ENCODE measurements at places on chromosomes 7 and 10.

DNA sequence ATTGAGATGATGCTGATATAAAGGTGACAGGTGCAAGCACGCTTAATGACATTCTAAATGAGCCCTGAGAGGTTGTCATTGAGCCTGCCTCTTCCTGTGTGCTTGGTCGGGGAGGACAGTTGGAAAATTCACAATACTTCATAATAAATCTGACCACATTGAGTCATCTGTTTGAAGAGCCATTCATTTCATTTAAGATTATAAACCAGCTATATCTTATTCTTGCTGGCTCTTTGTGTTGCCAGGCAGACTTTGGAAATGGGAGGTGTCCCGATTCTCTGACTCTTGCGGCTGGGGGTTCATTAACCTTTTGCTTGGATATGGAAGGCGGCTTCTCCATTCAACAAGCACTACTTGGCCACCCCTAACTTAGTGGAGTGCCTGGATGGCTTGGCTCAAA, 198.2 kb downstream of the FANK1 start:
- DNase-seq, result no peak

- DNase-seq, result no peak
These were observed 85.5 kb downstream of the CUL2 start for GRCh38 chr10:35004651-35005050.

- no peak for DNase-seq
These were observed 654.4 kb downstream of the LRMDA start for GRCh38 chr10:76085817-76086167.

- no peak for DNase-seq
These were observed 72.0 kb downstream of the SLC37A3 start for GRCh38 chr7:140326116-140326928.

DNA sequence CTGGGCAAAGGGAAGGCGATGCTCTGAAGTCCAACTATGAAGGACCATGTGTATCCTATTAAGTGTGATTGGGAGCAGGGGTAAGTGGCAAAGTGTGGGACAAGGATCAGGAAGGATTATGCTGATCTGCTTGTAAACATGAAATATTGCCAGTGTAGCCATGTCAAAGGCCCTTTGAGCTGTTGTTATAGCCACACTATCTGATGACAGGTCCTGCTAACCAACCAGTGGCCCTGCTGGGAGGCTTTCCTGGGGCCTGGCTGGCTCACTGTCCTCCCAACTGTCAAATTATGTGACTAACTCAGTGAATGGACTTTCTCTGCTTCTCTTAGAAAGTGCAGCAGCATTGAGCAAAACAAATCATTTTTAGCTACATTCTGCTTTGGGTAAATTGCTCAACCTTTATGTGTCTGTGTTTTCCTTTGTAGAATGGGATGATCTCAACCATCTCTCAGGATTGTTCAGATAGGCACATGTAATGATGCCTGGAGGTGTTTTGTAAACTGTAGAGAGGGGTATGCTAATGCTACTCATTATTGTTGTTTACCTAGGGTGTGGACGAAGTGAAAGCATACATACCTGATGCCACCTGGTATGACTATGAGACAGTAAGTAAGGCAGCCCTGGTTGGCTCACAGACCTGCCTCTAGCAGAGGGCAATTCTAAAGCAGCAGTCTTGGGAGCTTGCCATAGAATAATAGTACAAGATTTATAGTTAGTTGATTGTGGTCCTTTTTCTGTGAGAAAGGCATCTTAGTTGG, 47.4 kb downstream of the MGAM2 start:
- DNase-seq, result no peak

DNA sequence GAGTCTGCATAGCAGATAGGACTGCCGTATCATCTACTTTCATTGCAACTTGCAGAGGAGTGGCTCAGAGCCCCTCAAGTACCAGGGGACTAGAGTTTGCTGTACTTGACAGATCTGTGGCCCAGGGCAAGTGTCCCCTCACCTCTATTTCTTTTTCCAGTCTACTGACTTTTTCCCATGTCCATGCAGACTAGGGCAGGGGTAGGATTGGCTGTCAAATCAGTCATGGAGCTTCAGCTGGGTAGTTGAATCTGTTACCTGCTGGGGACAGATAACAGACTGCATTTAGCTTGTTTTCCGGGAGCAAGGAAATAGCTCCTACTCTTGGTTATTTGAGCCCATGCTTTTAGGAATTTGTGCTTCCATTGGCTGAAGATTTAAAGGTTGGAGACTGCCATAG, 121.0 kb upstream of the CDK13 start:
- DNase-seq, result no peak

- no peak for DNase-seq
These were observed 206.7 kb upstream of the PLXNA4 start for GRCh38 chr7:132782777-132783640.

DNA sequence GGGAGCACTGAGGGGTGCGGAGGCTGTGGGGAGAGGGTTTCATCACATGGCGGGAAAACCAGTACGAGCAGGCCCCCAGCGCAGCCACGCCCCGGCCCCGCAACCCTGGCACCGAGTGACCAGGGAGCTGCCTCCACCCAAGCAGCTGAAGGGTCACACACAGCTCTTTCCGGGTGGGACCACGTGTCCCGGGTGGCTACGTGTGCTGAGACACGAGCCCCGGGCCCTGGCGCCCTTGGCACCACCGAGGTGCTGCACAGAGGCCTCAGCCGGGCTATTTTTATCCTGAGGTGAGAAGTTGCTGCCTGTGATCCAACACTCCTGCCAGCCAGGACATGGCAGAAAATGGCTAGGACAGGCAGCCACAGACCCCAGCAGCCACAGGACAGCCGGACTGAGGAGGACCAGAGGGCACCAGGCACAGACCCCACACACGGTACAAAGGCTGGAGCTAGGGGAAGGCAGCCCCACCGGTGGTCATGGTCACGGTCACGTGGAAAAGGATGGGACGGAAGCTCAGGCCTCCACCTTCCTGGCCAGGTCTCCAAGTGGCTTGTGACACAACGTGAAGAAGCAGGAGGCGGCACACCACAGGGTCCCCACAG, 223.7 kb downstream of the MAD1L1 start:
- no peak for DNase-seq

- DNase-seq, result no peak
These were observed 196.9 kb downstream of the GRID1 start for GRCh38 chr10:86169506-86170254.

DNA sequence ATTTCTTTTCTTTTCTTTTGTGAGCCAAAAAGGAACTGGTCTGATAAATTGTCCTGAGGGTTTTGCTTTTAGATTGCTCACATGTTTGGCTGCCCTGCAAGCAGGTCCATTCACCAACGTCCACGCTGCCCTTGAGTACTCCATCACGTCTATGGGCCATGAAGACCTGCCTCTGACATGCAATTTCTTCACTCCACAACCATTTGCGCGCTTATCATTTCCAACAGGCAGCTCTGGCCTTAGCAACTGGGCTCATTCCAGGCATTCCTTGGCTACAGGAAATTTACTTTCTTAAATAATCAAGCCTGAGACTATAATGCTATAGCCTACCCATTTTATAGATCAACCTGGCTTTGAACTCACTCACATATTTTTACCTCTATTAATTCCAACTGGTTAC, 408.3 kb upstream of the C7orf33 start:
- no peak for DNase-seq

DNA sequence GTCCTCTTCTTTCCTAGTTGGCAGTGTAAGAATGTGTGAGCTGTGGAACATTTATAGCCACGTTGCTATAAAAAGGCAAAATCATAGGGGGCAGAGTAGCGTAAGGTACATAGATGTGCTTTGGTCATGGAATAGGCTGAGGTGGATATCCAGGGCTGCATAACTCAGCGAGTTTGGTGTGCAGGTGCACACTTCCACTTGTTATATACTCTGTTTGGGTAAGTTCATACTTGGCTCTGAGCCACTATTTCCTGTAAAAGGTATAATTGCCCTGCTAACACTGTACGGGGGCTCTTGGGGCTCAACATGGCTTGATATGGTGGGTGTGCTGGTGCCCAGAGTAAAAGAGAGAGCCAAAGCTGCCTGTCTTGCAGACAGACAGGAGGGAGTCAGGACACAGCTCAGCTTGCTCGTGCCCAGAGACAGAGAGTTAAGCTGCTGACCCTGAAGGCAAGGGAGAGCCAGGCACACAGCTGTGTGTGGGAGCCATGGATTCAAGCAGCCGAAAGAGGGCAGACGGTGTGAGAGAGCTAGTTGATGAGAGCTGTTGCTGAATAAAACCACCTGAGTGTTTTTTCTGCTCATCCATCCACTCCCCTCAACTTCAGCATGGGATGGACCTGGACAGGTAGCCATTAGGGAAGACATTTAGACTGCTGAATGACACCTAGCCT, 126.7 kb downstream of the DKK1 start:
- no peak for DNase-seq

- DNase-seq, result no peak
These were observed 291.8 kb upstream of the LYZL1 start for GRCh38 chr10:28996947-28997551.

- DNase-seq, result no peak
These were observed 51.3 kb downstream of the PCLO start for GRCh38 chr7:83111391-83111790.

DNA sequence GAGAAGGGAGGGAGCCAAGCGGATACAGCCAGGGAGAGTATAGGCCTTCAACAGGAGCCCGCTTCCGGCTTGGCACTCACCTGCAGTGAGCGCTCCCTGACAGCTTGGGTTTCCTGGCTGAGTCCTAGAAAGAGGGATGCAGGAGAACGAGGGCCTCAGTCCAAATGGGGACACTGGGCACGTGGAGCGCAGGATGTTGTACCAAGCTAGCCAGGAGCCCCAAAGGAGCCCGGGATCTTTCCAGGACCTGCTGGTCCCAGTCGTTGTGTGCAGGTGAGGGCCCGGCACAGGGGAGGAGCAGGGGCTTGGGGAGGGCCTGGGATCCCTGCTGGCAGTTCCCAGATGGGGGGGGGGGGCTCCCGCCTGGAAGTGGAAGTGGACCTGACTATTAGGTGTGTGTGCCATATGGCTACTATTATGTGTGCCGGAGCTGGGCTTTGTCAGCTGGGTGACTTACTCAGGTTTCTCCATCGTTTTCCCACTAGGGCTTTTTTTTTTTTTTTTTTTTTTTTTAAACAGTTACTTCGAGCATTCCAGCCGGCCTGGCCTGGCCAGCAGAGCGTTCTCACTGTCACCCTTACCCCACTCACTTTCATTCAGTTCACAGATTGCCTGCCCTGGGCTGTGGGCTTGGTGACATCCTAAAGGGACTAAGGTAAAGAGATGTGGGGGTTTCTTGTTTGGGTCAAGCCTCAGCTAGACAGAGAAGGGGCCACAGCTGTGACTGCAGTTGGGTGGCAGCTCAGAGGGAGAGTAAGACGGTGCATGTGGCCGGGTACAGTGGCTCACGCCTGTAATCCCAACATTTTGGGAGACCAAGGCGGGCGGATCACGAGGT, 3.8 kb downstream of the AGAP3 start:
- no peak for DNase-seq

DNA sequence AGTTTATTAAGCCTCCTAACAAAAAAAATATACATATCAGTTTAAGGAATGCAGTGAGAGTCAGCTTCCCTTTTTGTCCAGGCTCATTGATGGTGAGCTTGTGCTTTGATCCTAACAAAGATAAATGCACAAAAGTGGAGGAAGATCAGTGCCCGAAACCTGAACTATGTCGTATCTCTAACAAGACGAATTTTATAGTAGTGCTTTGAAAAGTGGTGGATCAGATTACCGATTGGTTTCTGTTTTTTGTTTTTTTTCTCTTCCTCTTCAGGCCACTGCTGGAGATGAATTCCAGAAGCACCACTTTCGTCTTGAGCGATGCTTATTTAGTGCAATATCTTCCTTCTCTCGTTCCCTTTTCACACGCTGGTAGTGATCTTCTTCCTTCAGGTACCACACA, 72.8 kb downstream of the RHOBTB1 start:
- no peak for DNase-seq

DNA sequence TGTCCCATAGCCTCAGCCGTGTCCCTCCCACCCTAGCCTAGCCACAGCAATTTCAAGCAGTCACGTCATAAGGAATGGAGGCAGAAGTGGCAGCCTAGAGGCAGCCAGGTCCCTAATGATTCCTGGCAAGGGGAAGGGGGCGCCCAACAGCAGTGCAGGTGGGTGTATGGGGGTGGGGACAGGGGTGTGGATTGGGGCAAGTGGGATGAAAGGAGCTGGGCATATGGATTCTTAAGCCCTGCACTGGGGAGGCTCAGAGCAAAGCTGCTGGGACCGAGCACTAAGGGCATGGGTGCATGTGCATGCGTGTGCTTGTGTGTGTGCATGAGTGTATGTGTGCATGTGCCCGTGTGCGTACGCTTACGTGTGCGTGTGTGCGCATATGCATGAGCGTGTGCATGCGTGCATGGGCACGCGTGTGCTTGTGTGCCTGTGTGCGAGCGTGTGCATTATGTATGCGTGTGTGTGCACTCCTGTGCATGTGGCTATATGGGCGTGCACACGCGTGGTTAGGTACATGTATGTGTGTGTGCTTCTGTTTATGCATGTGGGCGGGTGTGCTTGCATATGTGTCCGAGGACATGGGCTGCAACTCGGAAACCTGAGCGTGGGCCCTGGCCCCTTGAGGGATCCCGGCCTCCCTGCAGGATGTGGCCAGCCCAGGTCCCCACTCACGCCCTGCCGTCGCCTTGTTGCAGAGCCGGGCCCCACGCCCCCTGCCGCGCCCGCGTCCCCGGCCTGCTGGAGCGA, 34.1 kb downstream of the SH2B2 start:
- DNase-seq, result no peak

- DNase-seq, result no peak
These were observed 482.2 kb upstream of the KLF6 start for GRCh38 chr10:4267086-4267773.

DNA sequence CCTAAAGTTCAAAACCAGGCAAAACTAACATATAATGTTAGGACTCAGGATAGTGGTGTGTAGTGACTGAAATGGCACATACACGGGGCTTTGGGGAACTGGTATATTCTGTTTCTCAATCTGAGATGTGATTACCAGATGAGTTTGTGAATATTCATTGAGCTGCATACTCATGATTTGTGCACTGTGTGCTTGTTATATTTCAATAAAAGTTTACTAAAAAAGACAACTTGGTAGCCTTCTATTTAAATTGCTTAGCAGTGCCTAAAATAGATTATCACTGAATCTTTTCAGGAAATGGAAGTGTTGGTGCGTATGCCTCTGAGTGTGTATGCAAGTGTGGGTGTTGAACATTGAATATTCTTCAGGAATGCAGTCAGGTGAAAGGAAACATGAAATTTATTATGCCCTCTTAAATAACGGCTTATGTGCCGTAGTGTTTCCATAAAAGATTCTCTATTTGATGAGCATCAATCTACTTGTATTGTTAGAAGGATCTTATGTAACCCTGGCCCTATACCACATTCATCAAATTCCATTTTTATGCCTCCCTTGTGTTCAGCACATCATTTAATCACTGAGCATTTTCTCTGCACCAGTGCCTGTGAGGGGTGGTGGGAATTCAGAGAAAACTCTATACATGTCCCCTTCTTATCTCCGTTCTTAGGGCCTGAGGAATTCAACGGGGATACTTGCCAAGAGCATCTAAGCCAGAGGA, 82.6 kb upstream of the AUTS2 start:
- no peak for DNase-seq

GRCh38 chr7:2734751-2735571, 47.0 kb downstream of the AMZ1 start:
- DNase-seq, result no peak

- no peak for DNase-seq
These were observed 143.5 kb upstream of the TRIM24 start for GRCh38 chr7:138316421-138317043.

- DNase-seq, result no peak
These were observed 23.0 kb downstream of the HDAC9 start for GRCh38 chr7:18518555-18518954.
